ENCODE measurements at places on chromosomes 3 and 15.

- DNase-seq: no peak
Measured at GRCh38 chr3:10463533-10464434, 41.6 kb downstream of the ATP2B2 start.

- DNase-seq: no peak
Measured at GRCh38 chr15:28892789-28893610, 7.2 kb downstream of the APBA2 start.

DNA sequence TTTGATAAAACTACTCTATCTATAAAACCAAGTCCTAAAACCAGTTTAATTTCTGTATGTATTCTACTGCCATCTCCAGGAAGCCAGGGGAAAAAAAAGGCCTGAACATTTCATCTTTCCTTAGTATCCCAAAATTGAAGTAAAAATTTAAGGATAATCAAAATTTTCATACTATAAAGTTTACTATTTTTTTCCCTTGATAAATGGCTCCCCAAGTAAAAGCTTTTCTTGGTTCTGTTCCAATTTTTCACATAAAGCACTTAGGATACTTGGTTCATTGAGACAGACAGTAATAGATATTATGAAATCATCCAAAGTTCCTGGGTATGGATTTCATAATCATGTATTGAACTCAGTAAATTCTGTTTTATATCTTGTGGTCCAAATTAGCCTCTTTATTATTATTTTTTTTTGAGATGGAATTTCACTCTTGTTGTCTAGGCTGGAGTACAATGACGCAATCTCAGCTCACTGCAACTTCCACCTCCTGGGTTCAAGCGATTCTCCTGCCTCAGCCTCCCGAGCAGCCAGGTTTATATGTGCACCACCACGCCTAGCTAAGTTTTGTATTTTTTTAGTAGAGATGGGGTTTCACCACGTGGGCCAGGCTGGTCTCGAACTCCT, 34.5 kb downstream of the ICE2 start:
- no peak for DNase-seq

DNA sequence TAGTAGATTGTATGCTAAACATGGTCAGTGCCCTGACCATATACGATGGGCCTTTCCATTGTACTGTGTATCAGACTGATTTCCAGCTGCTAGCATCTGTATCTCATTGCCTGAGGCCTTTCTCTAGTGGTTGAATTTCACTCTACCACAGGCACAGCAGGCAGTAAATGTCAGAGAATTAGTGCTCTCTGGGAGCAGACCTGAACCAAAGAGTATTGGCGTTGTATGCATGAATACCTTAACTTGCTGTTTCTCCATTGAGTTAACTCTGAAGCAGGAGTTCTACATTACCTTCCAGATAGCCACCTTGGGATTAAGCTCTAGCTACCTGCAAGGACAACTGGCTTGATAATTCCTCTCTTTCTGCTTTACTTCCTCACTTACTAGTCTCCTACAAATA, 439.2 kb upstream of the EPHA3 start:
- no peak for DNase-seq

GRCh38 chr3:14177580-14178246, 688 bp downstream of the XPC start:
- peak; percentile 43 for DNase-seq

DNA sequence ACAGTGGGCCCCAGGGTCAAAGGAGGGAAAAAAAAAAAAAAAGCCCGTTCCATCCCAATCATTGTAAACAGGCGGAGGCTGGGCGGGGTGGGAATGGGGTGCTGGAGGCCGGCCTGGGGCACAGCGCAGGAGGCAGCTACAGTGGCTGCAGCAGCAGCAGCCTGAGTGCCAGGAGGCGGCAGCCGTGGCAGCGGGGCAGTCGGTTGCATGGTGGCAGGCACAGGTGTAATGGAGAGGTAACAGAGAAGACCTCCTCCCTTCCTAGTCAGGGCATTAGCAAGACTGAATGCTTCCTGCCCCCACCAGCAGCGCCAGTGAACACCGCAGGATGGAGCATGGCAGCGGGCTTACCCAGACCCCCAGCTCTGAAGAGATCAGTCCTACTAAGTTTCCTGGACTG, 279.1 kb upstream of the TTC14 start:
- no peak for DNase-seq

- no peak for DNase-seq
Measured at GRCh38 chr3:119494597-119494996, 3.8 kb upstream of the TIMMDC1 start.

DNA sequence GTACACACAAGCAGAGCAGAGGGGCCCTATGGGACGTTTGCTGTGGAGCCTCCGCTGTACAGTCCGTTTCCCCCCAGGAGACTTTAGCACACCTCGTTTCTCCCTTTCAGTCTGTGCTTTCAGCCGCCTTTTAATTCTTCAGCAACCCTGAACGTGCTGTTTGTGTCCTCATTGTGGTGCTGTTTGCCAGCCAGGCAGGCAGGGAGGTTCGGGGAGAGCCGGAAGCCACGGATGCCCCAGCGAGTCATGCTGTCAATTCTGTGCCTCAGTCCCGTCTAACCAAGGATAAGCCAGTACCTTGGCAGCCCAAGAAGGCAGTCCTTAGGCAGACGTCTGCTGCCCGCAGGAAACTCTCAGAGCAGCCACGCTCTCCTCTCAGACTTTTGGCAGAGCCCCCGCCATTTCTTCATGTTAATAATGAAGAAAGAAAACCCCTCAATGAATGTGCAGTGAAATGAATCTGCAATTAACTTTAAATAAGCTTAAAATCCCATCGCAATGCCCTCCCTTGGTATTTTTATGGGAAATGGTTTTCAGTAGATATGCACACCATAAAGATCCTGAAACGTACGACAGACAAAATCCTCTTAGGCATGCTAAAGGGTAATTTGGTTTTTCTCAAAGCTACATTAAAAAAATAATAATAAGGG, 158.6 kb downstream of the UACA start:
- DNase-seq: peak; percentile 48

DNA sequence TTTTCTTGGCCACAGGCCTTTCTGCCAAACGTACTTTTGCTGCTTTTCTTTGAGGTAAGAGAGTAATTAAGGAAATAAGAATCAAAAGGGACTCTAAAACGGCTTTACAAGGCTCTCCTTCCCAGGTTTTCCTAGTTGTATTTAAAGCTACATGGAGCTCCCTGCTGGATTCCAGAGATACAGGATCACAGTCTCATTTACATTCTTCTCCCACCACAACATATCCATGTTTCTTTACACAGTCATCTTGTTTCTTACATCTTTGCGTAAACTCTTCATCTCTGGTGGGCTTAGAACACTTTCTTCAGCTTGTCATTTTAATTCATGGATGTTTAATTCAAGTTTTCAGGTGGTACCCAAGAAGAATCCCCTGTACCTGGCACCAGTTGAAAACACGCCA, 117.6 kb upstream of the BFSP2 start:
- no peak for DNase-seq

DNA sequence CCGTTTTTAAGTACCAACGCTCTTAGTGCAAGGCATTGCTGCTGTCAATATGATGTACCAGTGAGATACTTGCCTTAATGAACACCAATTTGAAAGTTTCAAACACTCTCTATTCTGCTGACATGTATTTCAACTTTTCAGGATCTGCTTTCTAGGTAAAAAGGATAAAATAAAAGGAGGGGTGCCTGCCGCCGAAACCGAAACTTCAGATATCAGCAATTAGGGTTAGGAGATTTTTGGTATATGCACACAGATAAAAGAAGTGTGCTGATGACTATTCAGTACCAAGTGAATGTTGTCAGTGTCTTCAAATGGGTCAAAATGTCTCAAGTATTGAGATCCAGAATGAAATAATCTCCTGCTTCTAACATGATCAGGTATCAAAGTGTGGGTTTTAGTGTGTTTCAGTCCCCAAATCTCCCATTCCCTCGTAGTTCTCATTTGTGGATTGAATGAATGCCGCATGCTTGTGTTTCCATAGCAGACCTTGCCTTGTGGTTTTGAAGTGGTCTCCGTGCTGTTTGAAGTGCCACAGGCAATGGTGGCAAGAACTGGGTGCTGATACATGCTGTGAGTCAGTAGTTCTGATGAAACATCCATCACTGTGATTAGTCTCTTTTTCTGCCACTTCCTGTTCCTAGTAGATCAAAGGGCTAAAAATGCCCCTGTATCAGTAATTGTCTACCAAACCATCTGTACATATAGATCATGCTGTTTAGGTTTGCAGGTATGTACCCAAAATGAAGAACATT, 22.5 kb downstream of the CHST14 start:
- DNase-seq: no peak

- peak; percentile 48 for DNase-seq
Measured at GRCh38 chr3:28328188-28329151, 20.1 kb upstream of the ZCWPW2 start.

GRCh38 chr3:127753338-127753737, 69.0 kb downstream of the MGLL start:
- DNase-seq: no peak

DNA sequence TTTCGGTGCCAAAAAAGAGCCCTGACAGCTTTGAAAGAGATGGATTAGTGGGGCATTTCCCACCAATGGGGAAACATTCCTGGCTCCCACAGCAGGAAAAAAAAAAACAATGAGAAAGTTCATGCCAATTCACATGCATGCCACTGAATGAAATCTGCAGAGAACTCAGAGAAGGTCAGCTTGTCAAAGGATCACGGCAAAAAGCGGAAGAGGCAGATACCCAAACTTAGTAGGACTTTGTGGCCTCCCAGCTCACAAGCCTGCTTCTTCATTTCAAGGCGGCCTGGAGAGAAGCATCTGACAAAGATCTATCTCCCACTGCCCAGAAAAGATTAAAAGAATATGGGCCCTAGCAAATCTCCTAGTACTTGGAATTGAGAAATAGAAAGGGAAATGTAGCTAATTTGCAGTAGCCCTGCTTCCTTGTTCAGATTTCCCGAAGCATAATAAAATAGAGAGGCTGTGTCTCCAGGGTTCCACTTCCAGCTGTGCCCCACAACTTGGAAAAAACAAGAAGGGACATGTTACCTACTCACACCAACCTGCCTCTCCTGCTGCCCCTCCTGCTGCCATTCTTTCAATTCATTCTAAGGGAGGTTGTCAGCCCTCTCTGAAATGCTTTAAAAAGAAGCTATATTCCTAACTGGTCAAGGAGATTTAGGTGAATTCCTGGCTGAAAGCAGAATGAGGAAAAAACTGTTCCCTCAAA, 170.4 kb downstream of the FHIT start:
- DNase-seq: peak; percentile 6

DNA sequence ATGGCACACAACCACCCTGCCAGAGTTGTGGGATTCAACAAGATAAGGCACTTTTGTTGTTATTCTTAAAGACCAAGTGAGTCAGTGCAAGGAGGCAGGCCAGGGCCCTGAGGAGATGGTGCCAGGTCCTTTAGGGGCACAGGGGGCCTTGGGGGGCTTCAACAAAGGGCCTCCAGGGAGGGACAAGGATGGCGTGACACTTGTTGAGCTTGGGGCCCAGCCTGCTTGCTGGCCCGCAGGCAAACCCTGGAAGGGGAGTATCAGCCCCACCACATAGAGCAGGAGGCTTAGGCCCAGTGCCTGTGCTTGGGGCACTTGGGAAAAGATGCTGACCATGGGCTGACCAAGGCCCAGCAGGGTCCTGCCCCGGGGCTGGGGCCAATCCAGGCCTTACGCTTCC, 5.5 kb downstream of the IQSEC1 start:
- DNase-seq: no peak

DNA sequence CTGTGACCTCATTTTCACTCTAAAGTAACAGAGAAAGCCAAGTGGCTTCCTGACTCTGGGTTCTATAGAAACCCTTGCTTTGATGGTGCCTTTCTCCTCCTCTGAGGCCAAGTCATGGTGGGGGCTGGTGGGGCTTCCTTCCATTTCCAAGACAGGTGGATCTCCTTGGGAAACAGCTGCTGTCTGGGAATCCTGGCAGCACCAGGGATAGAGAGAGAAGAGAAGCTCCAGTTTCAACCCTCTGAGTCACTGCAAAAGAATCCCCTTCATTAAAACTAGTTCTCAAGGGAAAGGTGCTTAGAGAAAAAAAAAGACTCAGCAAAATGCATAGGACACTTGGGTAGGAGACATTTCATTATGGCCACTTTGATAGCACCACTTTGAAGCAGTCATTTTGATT, 614.4 kb downstream of the FHIT start:
- DNase-seq: no peak

DNA sequence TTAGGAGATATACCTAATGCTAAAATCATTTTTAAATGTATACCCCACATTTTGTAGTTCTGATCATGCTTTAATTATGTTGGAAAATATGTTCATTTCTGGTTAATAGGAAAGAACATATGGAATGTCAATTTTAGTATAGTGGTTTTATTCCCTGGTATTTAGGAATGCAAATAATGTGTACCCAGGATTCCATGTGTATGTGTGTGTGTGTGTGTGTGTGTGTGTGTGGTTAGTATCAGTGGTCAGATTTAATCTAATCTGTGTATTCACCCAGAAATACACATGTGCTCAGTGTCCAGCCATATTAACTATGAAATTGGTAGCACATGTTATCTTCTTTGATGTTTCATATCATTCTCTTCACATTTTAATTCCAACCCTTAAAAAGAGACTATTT, 233.5 kb upstream of the DCBLD2 start:
- no peak for DNase-seq

- no peak for DNase-seq
Measured at GRCh38 chr15:66417736-66418135, 31.0 kb downstream of the MAP2K1 start.

GRCh38 chr3:55458181-55458790, 28.8 kb downstream of the WNT5A start:
- DNase-seq: no peak

- DNase-seq: no peak
Measured at GRCh38 chr3:117820658-117821299, 1111.2 kb downstream of the TUSC7 start.

GRCh38 chr3:86887876-86888275, 103.1 kb downstream of the VGLL3 start:
- DNase-seq: no peak

GRCh38 chr3:18246336-18247060, 178.6 kb downstream of the SATB1 start:
- no peak for DNase-seq

GRCh38 chr15:25695875-25696760, 167.0 kb downstream of the ATP10A start:
- DNase-seq: peak; percentile 51

DNA sequence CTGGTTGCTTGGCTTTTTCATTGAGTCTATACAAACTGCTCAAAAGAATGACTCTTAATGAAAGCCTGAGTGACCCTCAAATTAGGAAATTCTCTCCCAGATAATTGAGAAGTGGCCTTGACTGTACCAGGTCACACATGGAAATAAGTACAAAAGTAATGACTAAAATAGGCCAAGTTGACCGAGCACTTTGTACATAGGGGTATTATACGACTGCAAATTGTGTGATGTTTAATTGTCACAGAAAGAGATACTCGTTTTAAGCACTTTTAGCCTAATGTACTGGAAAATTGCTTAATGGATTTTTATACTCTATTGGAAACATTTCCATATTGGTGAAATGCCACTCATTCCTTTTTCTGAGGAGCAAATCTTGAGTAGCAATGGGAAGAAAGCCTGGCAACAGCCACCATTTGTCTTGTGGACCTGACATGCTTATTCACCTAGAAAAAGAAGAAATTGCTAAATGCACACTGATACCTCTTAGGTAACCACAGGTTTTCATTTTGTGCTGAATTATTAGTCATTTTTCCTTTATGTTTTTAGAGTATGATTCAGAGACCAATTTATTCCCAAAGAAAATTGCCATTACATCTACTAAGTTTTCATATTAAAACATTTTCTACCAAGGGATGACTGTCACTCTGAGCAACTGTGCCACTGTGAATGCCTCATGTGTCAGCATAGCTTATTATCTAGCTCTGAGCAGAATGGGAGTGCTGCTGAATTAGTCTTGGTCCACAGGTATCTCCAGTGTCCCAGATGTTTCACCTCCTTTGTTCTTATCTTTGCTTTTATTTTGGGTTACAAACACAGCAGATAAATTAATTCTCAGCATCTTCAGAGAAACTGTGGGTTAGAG, 8.9 kb upstream of the PXK start:
- no peak for DNase-seq

Measured in pons (tissue), 1 donor.